ENCODE measurements at places on chromosomes 12 and 14.

DNA sequence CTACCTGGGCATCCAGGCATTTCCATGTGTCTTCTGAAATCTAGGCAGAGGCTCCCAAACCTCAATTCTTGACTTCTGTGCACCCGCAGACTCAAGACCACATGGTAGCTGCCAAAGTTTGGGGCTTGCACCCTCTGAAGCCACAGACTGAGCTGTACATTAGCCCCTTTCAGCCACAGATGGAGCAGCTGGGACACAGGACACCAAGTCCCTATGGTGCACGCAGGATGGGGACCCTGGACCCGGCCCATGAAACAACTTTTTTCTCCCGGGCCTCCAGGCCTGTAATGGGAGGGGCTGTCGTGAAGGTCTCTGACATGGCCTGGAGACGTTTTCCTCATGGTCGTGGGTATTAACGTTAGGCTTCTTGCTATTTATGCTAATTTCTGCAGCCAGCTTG, 330.0 kb downstream of the RERGL start:
- DNase-seq = no peak

- no peak for DNase-seq
Observed at GRCh38 chr12:3445119-3445978, 45.7 kb upstream of the PRMT8 start.

- no peak for DNase-seq
Observed at GRCh38 chr12:25207846-25208245, 12.8 kb downstream of the ETFRF1 start.

DNA sequence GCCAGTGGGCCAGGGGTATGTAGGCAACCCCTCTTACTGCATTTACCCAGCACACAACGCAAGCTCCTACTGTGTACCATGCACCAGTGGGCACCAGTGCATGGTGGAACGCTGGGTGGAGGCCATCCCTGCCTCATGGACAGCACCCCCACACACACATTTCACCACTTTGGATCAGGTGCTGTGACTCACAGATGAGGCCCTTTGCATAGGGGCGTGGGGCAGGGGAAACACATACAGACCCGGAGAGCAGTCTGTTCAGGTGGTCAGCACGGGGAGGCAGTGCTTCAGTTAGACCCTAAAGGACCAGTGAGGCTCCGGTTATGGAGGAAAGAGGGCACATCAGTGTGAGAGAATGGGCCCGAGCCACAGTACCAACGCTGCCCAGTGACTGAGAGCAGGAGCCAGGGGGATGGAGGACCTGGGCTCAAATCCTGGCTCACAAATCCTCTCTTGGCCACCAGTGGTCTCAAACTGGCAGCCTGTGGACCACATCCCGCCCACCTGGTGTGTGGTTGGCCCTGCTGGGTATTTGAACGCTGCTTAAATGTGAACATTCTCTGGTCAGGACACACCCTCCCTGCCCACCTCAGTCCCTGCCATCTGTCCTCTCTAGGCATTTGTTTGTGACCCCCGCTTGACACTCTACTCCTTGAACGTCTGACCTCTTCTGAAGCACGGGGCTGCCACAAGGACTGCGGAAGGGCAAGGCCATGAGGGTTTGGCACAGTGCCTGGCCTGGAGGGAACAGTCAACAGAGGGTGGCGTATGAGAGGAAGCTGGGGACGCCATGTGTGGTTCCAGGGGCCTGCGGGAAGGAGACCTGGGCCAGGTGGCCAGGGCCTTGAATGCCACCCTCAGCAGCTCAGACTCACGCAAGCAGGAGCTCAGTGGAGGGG, 46.7 kb downstream of the FAM222A start:
- no peak for DNase-seq

DNA sequence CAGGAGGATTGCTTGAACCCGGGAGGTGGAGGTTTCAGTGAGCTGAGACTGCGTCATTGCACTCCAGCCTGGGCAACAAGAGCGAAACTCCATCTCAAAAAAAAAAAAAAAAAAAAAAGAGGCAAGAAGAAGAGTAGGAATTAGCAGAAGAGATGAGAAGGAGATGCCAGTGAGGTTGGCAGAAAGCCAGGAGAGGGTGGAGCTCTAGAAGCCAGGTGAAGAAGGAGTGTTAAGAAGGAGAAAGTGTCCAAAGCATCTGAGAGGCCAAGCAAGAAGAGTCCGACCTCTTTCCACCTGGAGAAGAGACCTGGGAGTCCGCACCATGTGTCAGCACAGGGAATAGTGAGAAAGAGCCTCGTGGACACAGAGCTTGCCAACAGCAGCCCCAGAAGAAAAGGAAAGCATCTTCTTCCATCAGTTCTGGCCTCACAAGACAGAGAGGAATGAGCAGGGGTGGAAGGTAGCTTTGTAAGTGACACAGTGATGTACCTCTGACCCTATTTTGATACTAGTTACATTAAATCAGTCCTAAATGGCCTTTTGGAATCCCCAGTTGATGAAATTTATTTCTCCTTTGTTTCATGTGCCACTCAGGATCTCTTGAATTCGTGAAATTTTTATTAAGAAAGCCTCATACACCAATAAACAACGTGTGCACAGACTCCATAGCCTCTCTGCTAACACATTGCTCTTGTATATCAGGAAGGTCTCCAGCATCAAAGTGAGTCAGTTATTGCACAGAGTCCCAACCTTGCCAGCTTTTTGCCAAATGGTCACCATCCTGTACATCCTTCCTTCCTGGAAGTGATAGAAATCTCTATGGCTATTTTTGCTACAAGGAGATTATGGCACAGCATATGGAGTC, 70.6 kb downstream of the SAMD4A start:
- no peak for DNase-seq

GRCh38 chr12:110848314-110848923, 1.6 kb downstream of the CCDC63 start:
- DNase-seq = no peak

- DNase-seq = no peak
Observed at GRCh38 chr14:95341115-95341514, 21.4 kb upstream of the CLMN start.

GRCh38 chr12:25264862-25265261, 14.1 kb upstream of the KRAS start:
- no peak for DNase-seq

GRCh38 chr14:104271391-104271790, 133.0 kb downstream of the KIF26A start:
- no peak for DNase-seq

DNA sequence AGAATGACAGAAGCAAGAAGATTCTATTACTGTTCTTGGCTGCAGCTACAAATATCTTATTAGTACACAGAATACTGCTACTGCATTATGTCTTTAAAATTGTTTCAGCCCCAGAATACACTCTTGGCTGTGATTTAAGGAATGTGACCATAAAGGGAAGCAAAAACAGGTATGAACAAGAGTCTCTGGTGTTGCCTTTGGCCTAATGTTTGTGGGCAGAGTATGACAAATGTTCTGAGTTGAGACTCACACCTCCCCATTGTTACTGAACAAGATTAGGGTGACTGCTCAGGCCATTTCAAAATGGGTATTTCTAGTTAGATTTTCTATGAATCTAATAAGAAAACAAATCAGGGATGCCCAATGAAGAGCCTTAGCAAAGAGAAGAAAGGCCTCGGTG, 28.5 kb downstream of the TTC6 start:
- DNase-seq = no peak

DNA sequence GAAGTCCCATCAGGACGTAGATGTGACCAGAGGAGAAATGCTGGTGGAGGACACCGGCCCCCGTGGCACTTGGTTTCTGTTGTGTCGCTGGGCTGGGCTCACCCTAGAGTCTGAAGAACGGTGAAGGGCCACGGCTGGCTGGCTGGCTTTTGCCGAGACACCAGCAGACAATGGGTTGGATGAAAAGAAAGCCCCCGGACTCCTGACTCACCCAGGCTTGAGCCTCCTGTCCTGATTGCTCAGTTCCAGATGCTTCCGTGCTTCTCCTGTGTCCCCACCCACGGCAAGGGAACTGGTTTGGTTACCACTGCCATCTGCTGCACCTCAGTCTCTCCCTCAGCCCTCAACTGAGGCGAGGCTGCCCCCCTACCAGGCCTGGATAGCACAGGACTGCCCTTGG, 10.4 kb upstream of the ENDOU start:
- DNase-seq = no peak

- no peak for DNase-seq
Observed at GRCh38 chr12:9667403-9668160, 1.9 kb upstream of the CLEC2D start.

DNA sequence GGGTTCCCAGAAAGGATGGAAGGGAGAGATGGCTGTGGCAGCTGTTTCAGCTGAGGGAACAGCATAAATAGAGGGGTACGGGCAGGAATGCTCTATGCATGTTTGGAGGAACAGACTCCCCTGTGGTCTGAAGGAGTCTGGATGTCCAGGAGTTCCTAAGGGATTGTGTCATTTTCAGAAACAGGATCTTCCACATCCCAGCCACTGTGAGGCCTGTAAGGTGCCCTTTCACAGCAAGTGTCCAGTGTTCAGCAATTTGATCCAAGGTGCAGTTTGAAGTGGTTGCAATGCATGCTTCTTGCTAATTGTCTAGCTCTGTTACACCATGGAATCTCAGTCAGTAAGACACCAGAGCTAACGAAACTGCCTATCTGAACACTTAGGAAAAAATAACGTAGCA, 46.7 kb upstream of the TCL1A start:
- DNase-seq = no peak

DNA sequence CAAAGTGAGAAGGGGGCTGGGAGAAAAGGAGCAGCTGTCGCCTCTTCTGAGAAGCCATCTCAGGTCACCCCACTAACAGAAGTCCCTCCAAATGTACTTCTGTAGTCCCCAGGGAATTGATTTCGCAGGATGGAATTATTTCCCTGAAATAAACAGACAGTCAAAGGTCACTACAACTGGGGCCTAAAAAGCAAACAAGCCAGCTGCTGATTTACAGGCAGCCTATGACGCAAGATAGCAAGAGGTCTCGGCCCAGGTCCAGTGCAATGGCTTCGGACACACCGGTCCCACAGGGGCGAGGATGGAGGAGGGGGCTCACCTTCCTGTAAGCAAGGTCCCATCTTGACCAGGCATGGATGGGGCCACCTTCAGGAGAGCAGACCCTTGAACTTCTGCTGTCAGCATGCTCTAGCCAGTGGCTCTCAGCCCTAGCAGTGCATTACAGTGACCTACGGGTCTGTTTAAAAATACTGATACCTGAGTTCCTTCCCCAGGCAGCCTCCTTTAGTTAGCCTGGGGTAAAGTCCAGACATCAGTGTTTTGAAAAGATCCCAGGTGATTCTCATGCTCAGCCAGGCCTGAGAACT, 18.1 kb downstream of the NUAK1 start:
- DNase-seq = no peak

GRCh38 chr14:61233436-61233956, 47.6 kb downstream of the TMEM30B start:
- no peak for DNase-seq
